ENCODE measurements at places on chromosomes 2 and 18. TPM values are rescaled to one million over a fixed set of nuclear protein-coding genes. Genes with fewer than 3 reads are reported as not detected.
A peak's percentile ranks its signal among the peaks of the same experiment; 100 is the strongest.

- no peaks in the 10 kb centered on the region for H3K4me1 ChIP-seq
- no peak for DNase-seq
- H3K36me3 ChIP-seq: no peaks in the 10 kb centered on the region
- H3K4me3 ChIP-seq: no peak overlapping the region
Measured at GRCh38 chr2:11004199-11004598, 92.5 kb downstream of the KCNF1 start.

GRCh38 chr2:55567298-55567697 lies 47.8 kb downstream of the CFAP36 start:
- DNase-seq: peak; percentile 3
- H3K27me3 ChIP-seq: no peaks in the 10 kb centered on the region
- no peaks in the 10 kb centered on the region for H3K4me1 ChIP-seq
- no peak overlapping the region for H3K4me3 ChIP-seq
- peaks cover 18% of the 10 kb centered on the region for H3K36me3 ChIP-seq

Gene NAT8
- not detected for polyA plus RNA-seq

Gene DOK6
- 0.61 TPM for polyA plus RNA-seq

DNA sequence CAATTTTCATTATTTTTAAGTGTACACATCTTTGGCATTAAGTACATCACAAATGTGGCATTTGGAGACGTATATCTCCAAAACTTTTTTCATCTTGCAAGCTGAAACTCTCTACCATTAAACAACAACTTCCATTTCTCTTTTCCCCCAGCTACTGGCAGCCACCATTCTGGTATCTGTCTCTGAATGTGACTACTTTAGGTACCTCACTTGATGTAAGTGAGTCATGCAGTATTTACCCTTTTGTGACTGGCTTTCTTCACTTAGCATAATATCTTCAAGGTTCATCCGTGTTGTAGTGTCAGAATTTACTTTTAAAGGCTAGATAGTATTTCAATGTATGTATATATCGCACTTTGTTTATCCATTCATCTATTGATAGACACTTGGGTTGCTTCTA lies 17.0 kb downstream of the BABAM2 start:
- no peak overlapping the region for H3K4me3 ChIP-seq
- no peak overlapping the region for H3K27ac ChIP-seq
- no peaks in the 10 kb centered on the region for H3K4me1 ChIP-seq
- H3K27me3 ChIP-seq: no peaks in the 10 kb centered on the region

- H3K27ac ChIP-seq: no peak overlapping the region
- no peaks in the 10 kb centered on the region for H3K27me3 ChIP-seq
- no peaks in the 10 kb centered on the region for H3K4me1 ChIP-seq
- no peak for DNase-seq
Measured at GRCh38 chr18:45071956-45072355, 391.3 kb downstream of the SETBP1 start.

All from lung (tissue), 17 donors.